ENCODE measurements at places on chromosomes 7 and 10.

- DNase-seq: no peak
Observed at GRCh38 chr10:22321924-22322640, 1.2 kb downstream of the BMI1 start.

DNA sequence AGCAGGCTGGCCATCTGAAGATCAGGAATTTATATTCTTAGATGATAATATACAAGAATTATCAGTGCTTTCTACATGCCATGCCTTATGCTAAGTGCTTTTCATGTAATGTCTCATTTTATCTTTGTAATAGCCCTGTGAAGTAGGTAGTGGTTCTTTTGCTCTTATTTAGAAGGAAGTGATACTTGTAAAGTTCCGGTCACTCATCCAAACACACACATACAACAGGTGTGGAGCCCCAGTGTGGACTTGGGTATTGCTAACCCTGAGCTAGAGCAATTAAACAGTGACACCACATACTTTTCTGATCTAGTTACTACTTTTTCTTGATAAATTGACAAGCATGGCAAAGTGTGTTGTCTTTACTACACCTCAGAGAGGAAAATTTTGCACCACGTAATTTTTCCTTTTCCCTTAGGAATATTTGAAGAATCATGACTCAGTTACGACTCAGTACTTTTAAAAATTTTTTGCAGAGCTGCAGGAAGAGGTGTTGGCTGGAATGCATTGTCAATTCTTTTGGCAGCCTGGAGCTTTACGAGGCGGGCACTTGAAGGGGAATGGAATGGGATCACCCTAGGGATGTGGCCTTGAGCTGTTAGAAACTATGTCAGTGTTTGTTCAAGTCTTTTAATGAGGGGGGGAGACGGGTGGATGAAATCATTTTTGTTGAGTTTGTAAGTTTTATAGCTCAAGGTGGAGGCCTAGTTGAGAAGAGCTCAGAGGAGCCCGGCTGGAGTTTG lies 212.5 kb upstream of the CELF2 start:
- no peak for DNase-seq

DNA sequence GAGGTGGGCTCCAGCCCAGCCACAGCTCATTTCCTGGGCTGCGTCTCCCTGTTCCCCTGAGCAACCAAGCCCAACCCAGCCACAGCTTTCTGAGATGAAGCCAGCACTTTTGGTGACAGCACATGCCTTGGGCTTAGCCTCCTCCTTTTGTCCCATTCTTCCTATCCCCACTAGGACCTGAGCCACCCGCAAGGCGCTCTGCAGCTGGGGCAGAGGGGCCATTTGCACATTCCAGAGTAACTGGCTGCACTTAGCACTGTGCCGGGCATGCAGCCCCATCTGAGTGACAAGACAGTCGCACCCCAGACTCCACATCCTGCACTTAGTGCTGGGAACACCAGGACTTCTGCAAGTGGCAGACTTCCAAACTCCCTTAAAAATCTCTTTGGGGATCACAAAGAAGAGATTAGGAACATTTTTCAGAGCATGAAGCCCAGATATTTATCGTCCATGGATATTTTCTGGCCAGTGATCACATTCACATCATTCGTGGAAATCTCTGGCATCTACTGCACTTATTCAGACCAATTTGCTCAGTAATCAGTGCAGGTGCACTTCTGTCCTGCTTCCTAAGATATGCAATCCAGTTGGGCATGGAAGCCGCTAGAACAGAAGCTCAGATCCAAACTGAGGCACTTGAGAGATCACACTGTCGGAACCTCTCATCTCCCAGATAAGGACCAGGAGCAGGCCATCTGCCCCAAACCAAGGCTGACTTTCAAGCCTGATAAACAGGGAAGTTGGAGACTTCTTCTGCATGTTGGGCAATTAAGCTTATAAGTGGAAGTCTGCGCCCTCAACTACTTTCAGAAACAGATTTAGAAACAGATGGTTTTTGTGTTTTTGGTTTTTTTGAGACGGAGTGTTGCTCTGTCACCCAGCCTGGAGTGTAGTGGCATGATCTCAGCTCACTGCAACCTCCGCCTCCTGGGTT lies 26.4 kb downstream of the CHST15 start:
- DNase-seq: no peak

DNA sequence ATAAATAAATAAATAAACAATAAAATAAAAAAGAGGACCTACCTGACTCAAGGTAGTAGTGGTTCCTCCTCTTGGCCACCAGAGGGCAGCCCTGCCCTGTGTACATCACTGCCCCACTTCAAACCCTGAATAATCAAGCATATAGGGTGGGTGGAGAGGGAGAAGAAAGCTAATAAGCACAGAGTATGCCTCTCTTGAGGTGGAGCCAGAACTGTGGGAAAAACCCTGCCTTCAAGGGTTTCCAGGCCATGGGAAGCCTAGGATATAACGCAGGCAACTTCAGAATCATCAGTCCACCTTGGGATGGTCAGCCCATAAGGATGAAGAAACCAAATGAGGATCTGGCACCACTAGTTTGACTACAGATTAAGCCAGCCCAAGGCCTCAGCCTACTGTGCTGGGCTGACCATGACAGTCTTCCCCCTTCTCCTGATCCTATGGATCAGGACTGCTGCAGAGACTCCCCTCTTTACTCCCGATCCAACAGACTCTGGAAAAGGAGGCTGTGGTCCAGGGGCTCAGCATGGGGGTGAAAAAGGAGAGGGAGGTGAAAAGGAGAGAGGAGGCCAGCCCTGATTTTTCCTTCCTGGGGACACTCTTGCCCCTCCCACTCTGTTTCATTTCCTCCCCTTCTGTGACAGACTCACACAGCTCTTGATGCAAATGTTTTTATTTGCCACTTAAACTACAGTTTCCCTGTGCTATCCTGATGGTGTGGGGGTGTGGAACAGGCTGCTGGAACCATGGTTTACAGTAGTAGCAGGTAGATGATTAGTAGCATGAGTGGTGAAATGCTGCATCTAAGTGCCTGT lies 10.1 kb downstream of the AVPI1 start:
- peak; percentile 72 for DNase-seq

DNA sequence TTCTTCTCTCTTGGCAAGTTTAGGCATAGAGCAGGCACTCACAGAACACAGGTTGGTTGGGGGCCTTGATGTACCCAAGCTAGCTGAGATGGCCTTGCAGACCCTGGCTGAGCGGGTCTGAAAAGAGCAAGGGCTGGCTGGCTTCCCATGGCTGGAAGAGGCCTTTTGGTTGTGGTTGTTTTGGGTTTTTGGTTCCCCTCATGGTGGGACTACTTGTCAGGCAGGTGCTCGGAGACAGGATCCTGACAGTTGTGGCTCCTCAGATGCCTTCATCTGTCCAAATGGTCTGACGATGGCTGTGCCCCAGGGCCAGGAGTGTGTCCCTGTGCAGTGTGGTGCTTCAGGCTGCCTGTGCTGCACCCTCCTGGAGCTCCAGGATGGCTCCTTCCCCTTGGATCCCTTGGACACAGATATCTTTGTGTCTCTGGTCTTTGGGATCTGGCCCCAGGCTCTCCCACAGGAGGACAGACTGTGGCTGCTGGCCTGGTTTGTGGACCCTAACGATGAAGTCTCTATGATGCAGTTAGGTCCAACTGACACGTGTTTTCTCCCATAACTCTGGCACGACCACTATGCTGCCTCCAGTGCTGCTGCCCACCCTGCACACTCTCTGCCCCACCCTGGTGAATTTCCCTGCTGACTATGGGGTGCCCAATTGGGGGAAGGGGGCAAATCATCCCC lies 321.5 kb upstream of the ZNF32 start:
- no peak for DNase-seq

- DNase-seq: no peak
Observed at GRCh38 chr10:122362621-122363020, 11.9 kb upstream of the PLEKHA1 start.

- DNase-seq: no peak
Observed at GRCh38 chr10:105149371-105149891, 508.3 kb downstream of the SORCS3 start.

GRCh38 chr7:63925626-63926460 lies 72.8 kb upstream of the ZNF722 start:
- DNase-seq: peak; percentile 32

DNA sequence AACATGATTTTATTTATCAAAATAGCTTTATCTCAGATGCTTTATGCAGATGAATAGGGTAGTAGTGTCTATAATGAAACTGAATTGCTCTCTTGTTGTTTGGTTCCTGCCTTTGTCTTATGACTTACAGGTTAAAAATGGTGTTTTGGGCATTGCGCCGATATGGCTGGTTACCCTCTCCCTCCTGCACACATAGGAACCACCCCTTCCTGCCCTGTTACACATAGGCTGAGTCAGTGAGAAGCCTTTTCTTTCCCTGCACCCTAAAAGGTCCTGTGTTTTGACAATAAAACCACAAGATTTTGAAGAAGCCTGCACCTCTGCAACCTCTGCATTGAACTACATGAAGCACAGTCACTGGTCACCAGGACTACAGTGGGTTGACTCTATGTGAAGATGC lies 655.8 kb upstream of the ANKRD30A start:
- no peak for DNase-seq

GRCh38 chr10:14371581-14371980 lies 40.9 kb upstream of the FRMD4A start:
- no peak for DNase-seq

DNA sequence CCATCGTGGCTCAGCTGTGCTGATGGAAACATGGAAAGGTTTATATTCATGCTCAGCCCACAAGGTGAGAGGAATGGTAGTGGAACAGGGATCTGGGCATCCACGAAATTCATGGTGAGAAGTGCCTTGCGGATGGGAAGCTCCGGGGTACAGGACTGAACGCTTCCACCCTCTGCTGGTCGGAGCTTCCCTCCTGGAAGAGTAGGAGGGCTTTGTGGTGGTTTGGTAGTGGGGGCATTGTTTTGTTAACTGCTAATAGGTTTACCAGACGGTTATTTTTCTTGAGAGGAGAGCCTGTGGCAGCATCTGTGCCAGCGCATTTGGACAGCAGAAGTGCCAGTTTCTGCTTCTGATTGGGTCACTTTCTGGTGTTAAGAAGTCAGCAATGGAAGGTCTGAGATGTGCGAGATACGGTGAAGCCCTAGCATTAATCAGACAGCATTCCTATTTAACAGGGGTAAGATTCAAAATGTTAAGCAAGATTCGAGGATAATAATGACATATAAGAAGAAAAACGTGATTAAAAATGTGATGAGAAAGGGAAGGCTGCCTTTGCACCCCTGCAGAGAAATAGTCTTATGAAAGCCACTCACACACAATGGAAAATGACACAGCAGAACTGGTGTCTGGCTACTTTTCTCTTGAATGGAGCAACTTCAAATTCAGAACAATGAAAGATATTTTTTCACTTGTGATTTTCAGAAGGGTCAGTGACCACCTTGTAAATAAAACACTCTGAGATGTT lies 17.7 kb downstream of the ABCA13 start:
- no peak for DNase-seq

DNA sequence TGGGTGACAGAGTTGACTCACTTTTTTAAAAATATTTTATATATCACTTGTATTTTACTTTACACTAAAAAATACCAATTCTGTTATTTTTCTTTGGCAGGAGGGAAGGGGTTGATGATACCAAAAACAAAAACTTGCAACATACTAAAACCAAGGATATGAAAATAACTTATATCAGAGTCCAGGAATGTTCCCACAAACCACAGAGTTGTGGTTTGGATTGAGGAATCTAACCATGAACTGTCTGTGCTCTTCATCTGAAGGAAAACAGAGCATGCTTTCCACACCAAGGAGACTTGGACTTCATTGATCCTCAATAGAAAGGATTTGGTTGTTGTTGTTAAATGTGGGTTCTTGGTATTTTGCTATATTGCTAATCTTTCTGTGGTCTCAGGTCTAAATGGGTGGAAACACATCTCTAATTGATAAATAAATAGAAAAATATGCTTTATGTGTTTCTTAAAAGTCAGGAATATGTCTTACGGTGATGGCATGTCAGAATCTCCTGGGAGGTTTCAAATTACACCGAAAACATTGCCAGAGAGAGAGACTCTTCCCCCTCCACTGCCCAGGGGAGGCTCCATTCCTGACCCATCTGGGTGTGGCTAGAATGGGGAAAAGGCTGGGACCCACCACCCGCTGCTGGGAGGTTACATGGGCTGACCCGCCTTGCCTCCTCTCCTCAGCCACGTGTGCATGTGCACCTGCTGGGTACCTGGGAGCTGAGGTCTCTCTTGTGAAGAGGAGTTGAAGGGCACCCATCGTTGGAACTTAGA lies 46.9 kb upstream of the STK17A start:
- DNase-seq: no peak

GRCh38 chr10:26801831-26802230 lies 58.9 kb downstream of the ABI1 start:
- DNase-seq: no peak

GRCh38 chr7:19178595-19178994 lies 33.4 kb upstream of the FERD3L start:
- no peak for DNase-seq

Measured in D721Med (cell line).